Airway epithelial cell (primary cell): ENCODE measurements at places on chromosomes 3 and 15. TPM values are rescaled to one million over a fixed set of nuclear protein-coding genes. Genes with fewer than 3 reads are reported as not detected.

CNTN3 gene
- 0.56 and 1.2 TPM in 2 replicates for total RNA-seq

RARB gene
- total RNA-seq: 1.7 and 1.9 TPM in 2 replicates

MCF2L2 gene
- 0.05 and 0.28 TPM in 2 replicates for total RNA-seq

GOLGA6L7 gene
- total RNA-seq: not detected in 2 replicates

SV2B gene
- total RNA-seq: not detected in 2 replicates

ACSBG1 gene
- total RNA-seq: not detected in 2 replicates

EPHA6 gene
- not detected in 2 replicates for total RNA-seq

ALG1L2 gene
- not detected in 2 replicates for total RNA-seq

NANOGP8 gene
- total RNA-seq: not detected in 2 replicates

ASB14 gene
- not detected in 2 replicates for total RNA-seq

FURIN gene
- total RNA-seq: 96.0 and 106 TPM in 2 replicates

DYNC1LI1 gene
- 28.6 and 33.4 TPM in 2 replicates for total RNA-seq

IQCF5 gene
- not detected in 2 replicates for total RNA-seq

RGMA gene
- total RNA-seq: 5.9 and 6.6 TPM in 2 replicates

SNX22 gene
- total RNA-seq: 0.05 and 0.35 TPM in 2 replicates

ACAP2 gene
- 29.6 and 31.5 TPM in 2 replicates for total RNA-seq

RETNLB gene
- total RNA-seq: not detected in 2 replicates

FES gene
- total RNA-seq: 1.8 and 4.4 TPM in 2 replicates

SERP1 gene
- 191 and 350 TPM in 2 replicates for total RNA-seq

MORC1 gene
- not detected in 2 replicates for total RNA-seq

BCL2A1 gene
- total RNA-seq: 0.35 and 2.0 TPM in 2 replicates

TMEM212 gene
- total RNA-seq: not detected in 2 replicates

COL6A5 gene
- total RNA-seq: not detected in 2 replicates

TEX55 gene
- not detected in 2 replicates for total RNA-seq

GABRA5 gene
- not detected in 2 replicates for total RNA-seq

IL17RE gene
- 16.6 and 19.3 TPM in 2 replicates for total RNA-seq

UROC1 gene
- total RNA-seq: not detected in 2 replicates

C3orf80 gene
- not detected in 2 replicates for total RNA-seq

ARPIN gene
- total RNA-seq: 8.8 and 14.1 TPM in 2 replicates

MRAS gene
- total RNA-seq: 2.0 and 2.7 TPM in 2 replicates

TMIE gene
- total RNA-seq: 0.14 TPM in 1 of 2 replicates, not detected in the other

PRTG gene
- total RNA-seq: not detected in 2 replicates

BFSP2 gene
- total RNA-seq: not detected in 2 replicates

ZNF660 gene
- total RNA-seq: 0.05 and 0.07 TPM in 2 replicates

UTS2B gene
- total RNA-seq: not detected in 2 replicates

IQCH gene
- total RNA-seq: 1.6 and 2.6 TPM in 2 replicates

PAQR9 gene
- total RNA-seq: not detected in 2 replicates

TGM4 gene
- total RNA-seq: 0.33 and 0.35 TPM in 2 replicates

CPNE9 gene
- total RNA-seq: not detected in 2 replicates

ZNF620 gene
- total RNA-seq: 0.33 and 2.0 TPM in 2 replicates

NOX5 gene
- 0.14 TPM in 1 of 2 replicates, not detected in the other for total RNA-seq

CCDC54 gene
- total RNA-seq: not detected in 2 replicates

THAP10 gene
- 1.7 and 3.7 TPM in 2 replicates for total RNA-seq

C15orf62 gene
- total RNA-seq: 0.99 and 2.4 TPM in 2 replicates
